Stimulated activated CD4-positive, alpha-beta T cell treated with anti-CD3 and anti-CD28 coated beads, Interleukin-12 subunit alpha, Interleukin-12 subunit beta, amount 100 ng/mL, for 24 hours (primary cell): ENCODE measurements at places on chromosomes 7 and 10.

GRCh38 chr10:61135276-61135721, 191.3 kb upstream of the RHOBTB1 start:
- DNase-seq, result no peak

DNA sequence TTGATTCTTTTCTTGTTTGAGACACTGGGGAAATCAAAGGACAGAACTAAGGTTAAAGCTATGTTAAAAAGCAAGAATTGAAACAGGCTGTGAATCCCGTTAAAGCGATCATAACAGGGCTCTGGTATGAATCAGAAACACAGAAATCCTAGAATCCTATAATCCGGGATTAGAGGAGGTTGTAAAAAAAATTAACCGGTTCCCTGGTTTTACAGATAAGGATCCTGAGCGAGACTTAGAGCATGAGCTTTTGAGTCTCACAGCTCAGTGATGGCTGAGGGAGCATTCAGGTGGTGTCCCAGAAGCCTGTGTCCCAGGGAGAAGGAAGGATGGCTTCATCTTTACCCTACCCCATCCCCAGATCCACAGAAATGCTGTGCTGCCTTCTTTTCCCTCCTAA, 461.3 kb downstream of the PAXIP1 start:
- DNase-seq, result no peak

GRCh38 chr7:76262683-76263402, 39.6 kb upstream of the HSPB1 start:
- DNase-seq, result no peak

GRCh38 chr10:58696736-58697135, 184.1 kb downstream of the BICC1 start:
- DNase-seq, result no peak

GRCh38 chr10:119237722-119238436, 30.5 kb downstream of the GRK5 start:
- no peak for DNase-seq

GRCh38 chr10:106566873-106567272, 597.6 kb downstream of the SORCS1 start:
- no peak for DNase-seq
